B cell (primary cell): ENCODE measurements at places on chromosomes 5 and 9.

- no peak for DNase-seq
Observed at GRCh38 chr5:172339264-172340180, 56.0 kb upstream of the UBTD2 start.

DNA sequence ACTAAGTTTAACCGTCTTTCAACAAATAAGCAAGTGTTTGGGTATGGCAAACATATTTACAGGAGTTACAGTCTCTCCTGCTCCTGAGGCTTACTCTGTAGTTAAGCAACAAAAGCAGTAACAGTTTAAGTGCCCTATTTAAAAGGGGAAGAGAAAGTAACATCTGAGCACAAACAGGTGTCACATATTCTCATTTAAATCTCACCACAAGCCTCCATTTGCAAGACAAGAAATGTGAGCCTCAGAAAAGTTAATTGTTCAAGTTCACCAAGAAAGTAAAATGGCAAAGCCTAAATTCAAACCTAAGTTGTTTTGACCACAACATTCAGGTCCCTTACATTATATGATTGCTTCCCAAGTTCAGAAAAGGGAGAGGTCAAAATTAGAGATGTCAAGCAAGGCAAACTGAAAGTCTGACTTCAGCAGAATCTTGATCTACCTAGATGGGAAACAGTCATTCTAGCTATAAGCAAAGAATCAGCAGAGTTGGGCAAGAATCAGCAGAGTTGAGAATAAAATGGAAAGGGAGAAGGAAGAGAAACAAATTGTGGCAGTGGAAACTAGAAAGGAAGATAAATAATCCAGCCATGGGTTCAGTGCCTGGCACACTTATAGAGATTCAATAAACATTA is 93.4 kb downstream of the STRBP start:
- DNase-seq: peak; percentile 83

GRCh38 chr9:79053598-79053997 is 518.2 kb upstream of the TLE4 start:
- no peak for DNase-seq

- no peak for DNase-seq
Observed at GRCh38 chr5:92177926-92178487, 794.9 kb upstream of the ARRDC3 start.

- no peak for DNase-seq
Observed at GRCh38 chr5:53900677-53901076, 340.2 kb downstream of the NDUFS4 start.

DNA sequence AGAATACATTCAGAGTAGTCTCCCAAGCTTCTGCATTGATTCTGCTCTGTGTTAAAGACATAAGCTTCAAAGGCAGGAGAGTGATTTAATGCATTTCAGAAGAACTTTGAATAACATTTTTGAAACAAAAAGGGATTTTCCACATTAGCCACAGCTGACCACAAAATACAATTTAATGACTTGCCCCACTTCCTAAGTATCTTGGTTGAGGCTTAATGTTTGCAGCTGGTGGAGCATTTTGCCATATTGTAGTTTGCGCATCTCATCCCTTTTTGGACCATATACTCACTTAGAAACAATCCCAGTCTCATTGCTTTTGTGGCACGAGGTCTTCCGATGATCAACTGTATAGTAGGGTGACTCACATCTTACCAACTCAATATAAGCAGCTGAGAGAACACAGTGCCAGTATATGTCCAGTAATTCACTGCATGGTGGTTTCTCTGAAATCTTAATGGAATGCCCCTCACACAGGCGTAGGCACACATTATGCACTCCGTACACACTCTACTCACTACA is 455.8 kb upstream of the PTGER4 start:
- peak; percentile 33 for DNase-seq

- DNase-seq: no peak
Observed at GRCh38 chr5:114311968-114312367, 49.9 kb upstream of the KCNN2 start.

- no peak for DNase-seq
Observed at GRCh38 chr9:33452828-33453271, 5.5 kb upstream of the AQP3 start.

GRCh38 chr5:151123897-151124751 is 33.5 kb downstream of the ANXA6 start:
- peak; percentile 95 for DNase-seq

- no peak for DNase-seq
Observed at GRCh38 chr5:68710514-68710913, 383.3 kb upstream of the SLC30A5 start.

DNA sequence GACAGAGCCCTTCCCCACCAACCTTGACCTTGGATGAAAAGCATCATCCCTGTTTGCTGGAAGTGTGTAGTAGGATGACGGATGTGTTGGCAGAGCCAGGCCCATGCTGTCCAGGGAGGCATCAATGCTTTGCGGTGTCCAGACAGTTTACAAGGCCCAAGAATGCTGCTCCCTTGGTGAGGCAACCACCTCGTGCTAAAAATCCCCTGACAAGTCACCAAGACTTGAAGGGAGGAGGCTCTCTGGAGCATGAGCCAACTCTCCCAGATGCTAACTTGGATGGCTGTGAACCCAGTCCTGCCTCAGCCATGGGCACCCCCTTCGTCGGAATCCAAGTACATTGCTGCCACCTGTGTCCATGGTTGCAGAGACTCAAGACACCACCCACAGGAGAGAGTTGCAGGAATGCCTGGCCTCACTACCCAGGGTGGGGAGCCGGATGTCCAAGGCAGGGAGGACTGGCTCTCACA is 9.5 kb upstream of the NKD2 start:
- no peak for DNase-seq

DNA sequence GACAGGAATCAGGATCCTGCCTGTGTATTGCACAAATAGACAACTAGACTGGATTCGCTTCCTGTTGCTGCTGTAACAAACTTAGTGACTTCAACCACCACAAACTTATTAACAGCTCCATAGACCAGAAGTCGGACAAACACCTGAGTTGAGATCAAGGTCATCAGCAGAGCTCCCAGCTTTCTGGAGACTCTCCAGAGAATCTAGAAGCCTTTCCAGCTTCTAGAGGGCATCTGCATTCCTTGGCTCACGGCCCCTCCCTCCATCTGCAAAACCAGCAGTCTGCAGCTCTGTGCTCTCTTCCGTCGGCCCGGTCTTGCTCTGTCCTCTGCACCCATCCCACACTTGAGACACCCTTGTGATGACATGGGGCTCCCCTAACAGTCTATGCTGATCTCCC is 99.1 kb downstream of the KCNT1 start:
- DNase-seq: no peak

GRCh38 chr9:7980691-7981289 is 181.2 kb upstream of the DMAC1 start:
- no peak for DNase-seq

GRCh38 chr5:68169903-68170302 is 45.7 kb upstream of the PIK3R1 start:
- no peak for DNase-seq

DNA sequence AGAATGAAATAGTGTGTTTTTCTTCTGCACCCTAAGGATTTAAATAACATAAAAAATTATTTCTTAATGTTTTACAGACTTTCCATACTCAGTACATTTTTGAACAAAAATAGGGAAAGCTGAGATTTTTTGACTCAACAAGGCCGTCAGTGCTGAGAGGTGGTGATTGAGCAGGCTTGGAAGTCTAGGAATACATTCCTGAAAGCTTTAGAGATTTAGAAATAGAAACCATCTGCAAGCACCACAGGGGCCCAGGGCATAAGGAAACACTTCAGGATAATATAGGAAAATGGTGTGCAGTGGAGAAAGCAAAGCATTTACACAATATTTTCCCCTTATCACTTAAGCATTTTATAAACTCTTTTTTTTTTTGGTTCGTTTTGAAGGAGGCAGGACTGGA is 5.2 kb downstream of the BASP1 start:
- DNase-seq: no peak

DNA sequence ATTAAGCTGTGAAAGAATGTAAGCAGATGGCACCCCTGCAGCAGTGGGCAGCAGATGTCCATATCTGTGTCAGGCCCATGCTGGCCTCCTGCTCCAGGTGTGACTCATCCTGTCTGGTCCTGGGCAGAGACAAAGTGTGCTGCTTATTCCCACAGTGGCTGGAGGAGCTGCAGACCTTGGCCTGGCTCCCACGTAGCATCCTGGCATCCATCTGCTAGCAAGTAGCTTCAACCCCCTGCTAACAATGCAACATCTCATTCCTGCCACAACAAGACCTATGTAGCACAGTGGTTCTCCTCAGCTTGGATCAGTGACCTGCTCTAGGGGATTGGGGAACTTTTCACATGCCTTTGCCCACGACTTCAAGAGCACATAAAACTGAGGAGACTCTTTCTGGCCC is 126.4 kb upstream of the SLC12A2 start:
- DNase-seq: no peak

- DNase-seq: no peak
Observed at GRCh38 chr5:111952555-111952954, 195.6 kb upstream of the NREP start.

DNA sequence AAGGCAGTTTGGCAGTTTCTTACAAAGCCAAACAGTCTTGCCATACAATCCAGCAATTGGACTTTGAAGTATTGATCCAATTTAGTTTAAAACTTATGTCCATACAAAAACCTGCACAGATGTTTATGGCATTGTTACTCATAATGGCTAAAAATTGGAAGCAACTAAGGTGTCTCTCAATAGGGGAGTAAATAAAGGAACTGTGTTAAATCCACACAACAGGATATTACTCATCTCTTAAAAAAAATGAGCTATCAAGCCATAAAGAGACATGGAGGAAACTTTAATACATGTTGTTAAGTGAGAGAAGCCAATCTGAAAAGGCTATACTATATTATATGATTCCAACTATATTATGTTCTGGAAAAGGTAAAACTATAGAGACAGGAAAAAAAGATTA is 313.6 kb upstream of the CD180 start:
- no peak for DNase-seq

GRCh38 chr5:55037046-55037771 is 13.2 kb downstream of the GZMK start:
- DNase-seq: no peak

DNA sequence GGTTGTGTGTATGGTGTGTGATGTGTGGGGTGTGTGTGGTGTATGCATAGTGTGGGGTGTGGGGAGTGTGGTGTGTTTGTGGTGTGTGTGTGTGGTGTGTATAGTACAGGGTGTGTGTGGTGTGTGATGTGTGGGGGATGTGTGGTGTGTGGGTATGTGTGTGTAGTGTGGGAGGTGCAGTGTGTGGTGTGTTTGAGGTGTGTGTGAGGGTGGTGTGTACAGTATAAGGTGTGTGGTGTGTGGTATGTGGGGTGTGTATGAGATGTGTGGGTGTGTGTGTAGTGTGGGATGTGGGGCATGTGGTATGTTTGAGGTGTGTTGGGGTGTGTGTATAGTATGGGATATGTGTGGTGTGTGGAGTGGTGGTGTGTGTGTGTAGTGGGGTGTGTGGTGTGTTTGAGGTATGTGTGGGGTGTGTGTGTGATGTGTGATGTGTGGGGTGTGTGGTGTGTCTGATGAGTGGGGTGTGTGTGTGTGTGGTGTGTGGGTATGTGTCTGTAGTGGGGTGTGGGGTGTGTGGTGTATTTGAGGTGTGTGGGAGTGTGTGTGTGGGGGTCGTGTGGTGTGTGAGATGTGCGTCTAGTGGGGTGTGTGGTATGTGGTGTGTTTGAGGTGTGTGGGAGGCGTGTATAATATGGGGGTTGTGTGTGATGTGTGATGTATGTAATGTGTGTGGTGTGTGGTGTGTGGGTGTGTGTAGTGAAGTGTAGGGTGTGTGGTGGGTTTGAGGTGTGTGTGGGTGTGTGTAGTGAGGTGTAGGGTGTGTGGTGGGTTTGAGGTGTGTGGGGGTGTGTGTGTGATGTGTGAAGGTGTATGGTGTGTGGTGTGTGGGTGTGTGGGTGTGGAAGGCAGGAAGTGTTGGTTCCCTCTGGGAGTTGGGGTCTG is 8.6 kb downstream of the ECSCR start:
- no peak for DNase-seq

GRCh38 chr5:176870110-176870591 is 29.0 kb downstream of the HK3 start:
- no peak for DNase-seq

- DNase-seq: peak; percentile 27
Observed at GRCh38 chr9:21558615-21559401, 76.7 kb upstream of the IFNE start.

DNA sequence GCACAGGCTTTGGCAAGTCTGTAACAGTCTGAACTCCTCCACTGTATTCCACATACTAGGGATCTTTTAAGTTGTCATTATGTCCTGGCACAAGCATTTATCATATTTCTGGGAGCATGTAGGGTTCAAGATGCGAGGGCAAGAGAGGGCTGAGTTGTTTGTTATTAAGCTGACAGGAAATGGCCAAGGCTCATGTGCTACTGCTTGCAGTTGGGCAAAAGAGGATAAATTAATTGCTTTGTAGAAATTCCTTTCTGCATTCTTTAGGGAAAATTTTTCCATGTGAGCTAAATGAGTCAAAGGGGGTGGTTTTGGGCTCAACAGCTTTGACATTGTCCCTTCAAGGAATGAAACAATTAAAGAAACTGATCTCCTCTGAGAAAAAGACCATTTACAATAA is 35.4 kb downstream of the DOCK8 start:
- DNase-seq: no peak

DNA sequence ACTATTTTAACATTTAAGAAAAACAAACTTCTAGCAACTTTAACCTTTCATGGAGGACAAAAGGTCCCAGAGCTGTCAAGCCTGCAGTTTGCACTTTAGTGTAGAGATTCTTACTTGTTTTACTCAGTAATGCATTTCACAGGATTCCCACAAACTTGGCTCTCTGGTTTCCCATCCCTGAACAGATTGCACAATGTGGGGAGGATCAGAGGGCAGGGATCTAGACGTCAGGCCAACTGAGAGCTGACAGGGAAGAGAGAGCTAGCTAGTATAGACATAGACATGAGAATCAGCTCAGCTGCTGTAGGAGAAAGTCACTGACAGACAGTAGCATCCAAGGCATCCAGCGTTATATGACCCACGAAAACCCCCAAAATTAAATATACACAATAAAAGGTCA is 20.9 kb upstream of the BNIP1 start:
- no peak for DNase-seq

GRCh38 chr5:757931-758697 is 26.4 kb downstream of the ZDHHC11B start:
- DNase-seq: peak; percentile 7

- DNase-seq: no peak
Observed at GRCh38 chr9:133737071-133737773, 930 bp downstream of the SARDH start.

DNA sequence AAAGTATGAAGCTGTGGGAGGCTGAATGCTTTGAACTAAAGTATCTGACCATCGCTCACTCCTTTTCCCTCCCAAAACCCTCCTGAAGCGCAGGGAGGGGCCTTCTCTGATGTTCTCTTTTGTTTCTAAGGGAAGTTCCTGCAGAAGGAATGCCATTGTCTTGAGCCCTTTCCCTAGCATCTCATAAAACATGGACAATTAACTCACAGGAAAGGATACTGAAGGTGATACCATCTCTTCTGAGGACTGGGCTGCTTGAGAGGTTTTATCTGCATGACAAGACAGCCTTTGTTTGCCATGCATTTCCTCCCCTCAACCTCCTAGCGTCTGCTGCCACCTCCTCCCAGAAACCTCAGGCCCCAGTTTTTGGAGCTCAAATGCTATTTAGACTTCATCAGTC is 4.3 kb upstream of the RMND5B start:
- DNase-seq: no peak

- no peak for DNase-seq
Observed at GRCh38 chr9:20479419-20480155, 142.7 kb downstream of the MLLT3 start.
